Stimulated activated CD8-positive, alpha-beta memory T cell treated with anti-CD3 and anti-CD28 coated beads, Interleukin-4, amount 100 ng/mL, for 1 hour (primary cell): ENCODE measurements at places on chromosomes 7 and 10.

GRCh38 chr7:134811765-134812164 is 32.3 kb downstream of the CALD1 start:
- no peak for DNase-seq

DNA sequence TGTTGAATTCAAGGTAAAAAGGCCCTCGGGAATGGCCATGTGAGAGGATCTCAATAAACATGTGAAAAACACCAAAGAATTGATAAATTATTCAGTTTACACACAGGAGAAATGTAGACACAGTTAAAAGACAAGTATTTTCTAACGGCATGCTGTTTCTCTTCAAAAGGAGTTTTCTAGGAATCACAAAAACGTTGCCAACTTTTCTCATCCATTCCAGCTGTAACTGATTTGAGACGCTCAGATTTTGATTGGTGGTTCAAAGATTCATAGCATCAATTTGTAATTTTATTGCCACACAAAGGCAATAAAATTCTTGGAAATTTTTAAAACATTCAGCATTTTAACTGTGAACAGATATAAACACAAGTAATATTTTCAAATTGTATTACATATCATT is 384.9 kb upstream of the PFKP start:
- no peak for DNase-seq

DNA sequence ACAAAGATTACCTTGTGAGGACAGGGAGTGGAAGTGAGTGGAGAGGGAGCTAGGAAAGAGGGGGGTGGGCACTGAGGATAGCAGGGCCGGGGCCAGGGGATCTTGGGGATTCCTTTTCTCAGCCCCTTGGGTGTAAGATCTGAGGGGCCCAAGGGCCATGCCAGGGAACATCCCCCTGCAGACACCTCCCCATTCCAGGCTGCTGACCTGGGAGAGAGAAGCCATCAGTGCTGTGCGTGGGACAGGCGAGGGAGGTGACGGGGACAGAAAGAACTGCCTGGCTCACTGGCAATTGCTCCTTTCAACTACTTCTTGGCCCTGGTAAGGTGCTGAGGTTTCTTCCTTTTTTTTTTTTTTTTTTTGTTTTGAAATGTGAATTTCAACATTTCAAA is 12.0 kb upstream of the BTBD16 start:
- DNase-seq: no peak

- DNase-seq: no peak
These were observed 31.5 kb upstream of the OR9A4 start for GRCh38 chr7:141884539-141885225.

DNA sequence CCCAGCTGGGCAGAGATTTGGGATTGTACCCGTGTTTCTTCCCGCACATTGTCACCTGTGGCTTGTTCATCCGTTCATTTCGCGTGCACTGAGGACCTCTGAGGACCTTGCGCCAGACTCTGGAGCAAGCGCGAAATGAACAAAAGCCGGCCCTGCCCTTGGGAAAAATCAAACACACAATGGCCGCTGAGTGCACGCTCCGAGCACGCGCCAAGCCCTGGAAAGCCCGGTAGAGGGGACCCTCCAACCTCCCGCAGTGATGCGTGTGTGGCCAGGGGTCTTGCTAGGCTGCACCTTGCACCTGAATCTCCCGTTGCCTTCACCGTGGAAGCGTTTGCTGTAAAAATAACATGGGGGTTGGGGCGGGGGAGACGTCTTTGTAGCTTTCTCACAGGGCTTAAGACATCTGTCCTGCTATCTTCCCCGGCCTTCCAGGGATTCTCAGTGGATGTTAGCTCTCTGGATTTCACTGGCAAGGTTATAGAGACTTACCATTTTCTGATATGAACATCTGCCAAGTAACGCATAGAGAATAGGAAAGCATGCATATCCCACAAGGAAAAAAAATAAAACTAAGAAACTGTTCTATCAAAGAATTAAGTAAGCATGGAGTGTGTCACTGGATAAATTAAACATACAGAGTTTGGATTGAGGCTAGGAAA is 37.3 kb downstream of the ZNF777 start:
- no peak for DNase-seq

DNA sequence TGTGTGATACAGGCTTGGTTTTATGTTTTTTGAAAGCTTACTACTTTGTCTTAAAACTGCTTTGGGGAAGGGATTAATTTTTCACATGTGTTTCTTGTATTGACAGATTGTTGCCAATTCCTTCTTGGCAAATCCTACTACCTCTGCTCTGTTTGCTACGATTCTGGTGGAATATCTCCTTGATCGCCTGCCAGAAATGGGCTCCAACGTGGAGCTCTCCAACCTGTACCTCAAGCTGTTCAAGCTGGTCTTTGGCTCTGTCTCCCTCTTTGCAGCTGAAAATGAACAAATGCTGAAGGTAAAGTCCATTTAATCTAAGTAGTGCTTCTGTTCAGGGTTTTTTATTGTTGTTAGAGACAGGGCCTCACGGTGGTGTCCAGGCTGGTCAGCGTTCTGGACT is 33.6 kb downstream of the TRRAP start:
- DNase-seq: no peak
